NCI-H526 (cell line): ENCODE measurements at places on chromosomes 6 and 20.

GRCh38 chr6:46437671-46438221 lies 53.5 kb downstream of the RCAN2 start:
- DNase-seq = no peak

DNA sequence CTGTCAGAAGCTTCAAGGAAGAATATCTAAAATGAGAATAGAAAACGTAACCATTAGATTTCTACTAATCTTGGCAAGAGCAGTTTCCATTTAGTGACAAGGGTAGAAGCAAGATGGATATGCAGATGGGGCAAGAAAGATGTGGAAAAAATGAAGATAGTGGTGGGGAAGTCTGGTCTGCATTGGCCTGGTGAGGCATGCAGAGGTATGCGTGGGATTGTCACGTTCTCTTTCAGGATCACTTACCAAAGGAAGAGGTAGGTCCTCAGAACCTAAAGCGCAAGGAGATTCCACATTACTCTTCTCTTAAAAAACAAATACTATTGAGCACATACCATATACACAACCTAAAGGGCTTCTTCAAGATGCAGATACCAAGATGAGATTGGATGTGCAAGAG lies 238.7 kb downstream of the UST start:
- DNase-seq = no peak

GRCh38 chr6:33757113-33757512 lies 10.4 kb upstream of the IP6K3 start:
- no peak for DNase-seq

DNA sequence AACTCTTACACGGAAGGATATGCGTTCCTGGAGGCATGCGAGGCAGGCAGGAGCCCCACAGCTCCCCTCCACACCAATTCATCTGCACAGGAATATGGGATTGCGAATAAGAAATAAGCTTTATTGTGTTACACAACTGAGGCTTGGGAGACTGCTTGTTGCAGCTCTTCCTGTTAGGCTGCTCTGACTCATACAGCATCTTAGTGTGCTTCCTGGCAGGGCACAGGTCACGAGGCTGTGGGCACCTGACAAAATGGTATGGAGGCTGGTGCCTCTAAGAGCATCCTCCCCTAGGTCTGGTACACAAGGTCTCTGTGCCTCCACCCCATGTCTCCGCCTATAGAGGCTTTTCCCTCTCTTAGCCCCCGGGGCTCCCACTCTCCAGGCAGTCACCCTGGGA lies 6.8 kb downstream of the SLC22A3 start:
- no peak for DNase-seq

GRCh38 chr6:128057946-128058345 lies 157.1 kb upstream of the THEMIS start:
- no peak for DNase-seq

GRCh38 chr6:135188718-135189117 lies 7.6 kb downstream of the MYB start:
- no peak for DNase-seq

DNA sequence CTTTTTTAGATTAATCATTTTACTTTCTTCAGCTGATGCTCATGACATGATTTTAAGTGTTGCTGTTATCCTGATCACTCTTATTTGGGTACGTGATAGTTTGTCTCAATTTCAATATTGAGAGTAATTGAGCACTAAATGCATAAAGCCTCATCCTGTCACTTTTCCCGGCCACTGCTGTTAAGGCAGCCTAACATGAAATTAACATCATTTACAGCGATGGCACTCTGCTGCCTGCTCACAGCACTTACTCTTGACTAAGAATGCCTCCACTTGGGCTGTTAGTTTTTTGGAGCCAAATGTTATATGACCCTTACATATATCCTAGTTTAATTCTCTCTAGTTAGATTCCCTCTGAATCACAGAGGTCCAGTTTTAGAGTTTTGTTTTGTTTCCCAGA lies 107.3 kb downstream of the SLX4IP start:
- DNase-seq = no peak

GRCh38 chr20:64003960-64004725 lies 23.2 kb downstream of the PRPF6 start:
- DNase-seq = no peak

DNA sequence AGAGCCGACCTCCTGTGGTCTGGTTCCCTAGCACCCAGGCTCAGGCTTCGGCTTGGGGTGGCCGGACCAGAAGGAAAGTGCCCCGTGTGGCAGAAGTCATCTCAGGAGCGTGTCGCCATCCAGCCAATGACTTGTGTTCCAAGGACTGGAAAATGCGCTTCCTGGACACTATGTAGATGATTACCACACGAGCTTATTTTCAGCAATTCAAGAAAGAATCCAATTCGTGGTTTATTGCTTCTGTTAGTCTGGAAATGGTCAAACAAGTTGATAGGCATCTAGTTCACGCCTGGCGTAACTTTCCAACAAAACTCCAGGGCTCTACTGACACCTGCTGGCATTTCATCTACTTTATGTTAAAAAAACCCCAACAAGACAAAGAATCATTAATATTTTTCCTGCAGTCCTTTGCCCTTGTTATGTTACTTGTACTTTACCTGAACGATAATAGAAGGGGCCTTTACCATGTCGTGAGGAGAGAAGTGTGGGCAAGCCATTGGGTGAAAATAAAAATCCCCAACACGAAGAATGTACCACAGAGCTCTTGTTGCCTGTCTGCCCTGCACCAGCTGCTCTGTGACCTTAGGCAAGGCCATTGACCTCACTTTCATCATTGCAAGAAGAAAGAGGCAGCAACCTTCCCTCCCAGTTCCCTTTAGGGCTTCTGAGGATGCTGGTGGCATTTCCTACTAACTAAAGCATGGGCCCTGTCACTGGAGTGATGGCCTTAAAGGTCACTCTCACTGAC lies 154.7 kb upstream of the LAMP5 start:
- DNase-seq = peak; percentile 28

- no peak for DNase-seq
These were observed 4.2 kb downstream of the ENTPD6 start for GRCh38 chr20:25199473-25200260.

- DNase-seq = peak; percentile 52
These were observed 977.7 kb upstream of the SLC35B3 start for GRCh38 chr6:9412951-9413559.

GRCh38 chr6:148846778-148847761 lies 100.2 kb downstream of the UST start:
- no peak for DNase-seq

GRCh38 chr6:154017786-154018185 lies 21.3 kb upstream of the OPRM1 start:
- DNase-seq = no peak

DNA sequence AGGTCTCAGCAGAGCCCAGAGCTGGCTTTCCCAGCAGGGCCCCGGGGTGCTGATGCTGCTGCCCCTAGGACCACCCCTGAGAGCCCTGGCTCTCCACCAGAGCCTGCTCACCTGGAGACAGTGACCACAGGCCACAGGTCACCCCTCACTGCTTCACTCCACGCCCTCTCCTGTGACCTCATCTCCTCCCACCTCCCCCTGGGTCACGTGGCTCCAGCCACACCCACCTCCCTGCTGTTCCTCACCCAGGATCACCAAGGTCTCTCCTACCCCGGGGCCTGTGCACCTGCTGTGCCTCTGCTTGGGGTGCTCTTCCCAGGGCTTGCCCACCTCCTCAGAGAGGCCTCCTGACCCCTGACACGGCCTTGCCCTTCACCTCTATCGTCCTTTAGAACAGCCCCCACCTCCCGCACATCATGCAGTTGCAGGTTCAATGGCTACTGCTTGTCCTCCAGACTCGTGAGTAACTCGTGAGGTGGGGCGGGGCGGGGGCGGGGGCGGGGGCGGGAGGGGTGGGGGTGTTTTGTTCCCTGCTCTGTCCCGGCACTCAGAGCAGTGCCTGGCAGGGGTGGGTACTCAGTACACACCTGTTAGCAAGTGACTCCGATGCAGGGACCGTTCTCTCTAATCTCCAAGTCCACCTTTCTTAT lies 468.0 kb downstream of the PREX1 start:
- DNase-seq = no peak

- no peak for DNase-seq
These were observed 29.9 kb upstream of the FKBP1A start for GRCh38 chr20:1422753-1423152.

GRCh38 chr20:824490-824889 lies 9.0 kb upstream of the FAM110A start:
- DNase-seq = no peak

- DNase-seq = peak; percentile 36
These were observed 21.2 kb downstream of the TNFRSF21 start for GRCh38 chr6:47288267-47289090.

GRCh38 chr6:48535582-48536009 lies 424.6 kb upstream of the PTCHD4 start:
- DNase-seq = peak; percentile 19

- DNase-seq = no peak
These were observed 51.5 kb downstream of the DSTN start for GRCh38 chr20:17621229-17621968.

GRCh38 chr6:33839399-33840047 lies 35.7 kb upstream of the MLN start:
- DNase-seq = no peak

DNA sequence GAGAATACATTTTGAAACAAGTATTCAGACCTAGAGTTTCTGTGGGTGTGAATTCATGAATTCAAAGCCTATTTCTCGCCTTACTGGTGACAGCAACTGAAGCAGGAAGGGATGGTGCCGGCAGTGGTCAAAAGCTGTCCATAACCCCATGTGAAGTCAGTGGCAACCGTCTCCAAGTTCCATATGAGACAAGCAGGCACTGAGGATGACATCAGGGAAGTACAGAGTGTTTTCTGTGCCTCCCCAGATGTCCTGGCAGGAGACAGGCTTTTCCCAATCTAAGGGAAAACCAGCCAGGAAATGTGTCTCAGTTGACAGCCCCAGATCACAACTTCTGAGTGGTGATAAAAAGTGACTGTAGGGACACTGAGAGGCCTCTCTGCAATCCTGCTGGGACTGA lies 66.6 kb downstream of the HIVEP2 start:
- DNase-seq = no peak

DNA sequence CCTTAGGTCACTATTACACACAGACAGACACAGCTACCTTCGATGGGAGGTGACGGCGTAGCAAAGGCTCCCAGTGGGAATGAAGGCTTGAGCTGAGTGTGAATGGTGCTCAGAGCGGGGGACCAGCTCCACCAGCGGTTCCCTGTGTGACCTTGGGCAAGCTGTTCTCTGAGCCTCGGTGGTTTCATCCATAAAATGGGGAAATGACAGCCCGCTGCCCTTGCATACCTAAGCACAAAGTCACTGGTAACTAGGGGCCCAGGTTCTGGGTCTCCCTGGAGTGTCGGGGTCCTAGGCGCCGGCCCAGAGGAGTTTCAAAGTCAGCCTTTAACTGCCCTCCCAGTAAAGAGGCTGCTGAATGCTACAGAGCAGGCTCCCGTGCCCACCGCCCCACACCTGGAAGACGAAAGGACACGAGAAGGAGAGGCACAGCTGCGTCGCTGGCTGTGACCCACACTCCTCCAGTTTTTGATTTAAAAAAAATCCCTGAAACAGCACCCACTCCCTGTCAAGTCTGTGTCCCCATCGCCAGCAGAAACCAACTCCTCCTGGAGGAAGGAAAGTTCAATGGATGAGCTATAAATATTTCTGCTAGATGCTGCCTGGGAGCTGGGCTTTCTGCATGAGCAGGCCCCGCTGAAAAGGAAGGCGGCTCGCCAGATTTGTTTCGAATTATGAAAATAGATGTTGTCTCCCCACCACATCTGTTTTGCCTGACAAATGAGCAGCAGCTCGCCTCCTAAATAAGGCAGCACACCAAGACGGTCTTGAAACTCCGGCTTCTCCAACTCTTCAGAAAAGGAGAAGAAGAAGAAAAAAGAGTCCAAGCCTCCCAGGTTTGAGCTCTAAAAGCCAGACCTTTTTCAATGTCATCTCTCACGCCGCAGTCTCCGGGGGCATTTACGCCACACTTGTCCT lies 27.4 kb downstream of the PMEPA1 start:
- DNase-seq = peak; percentile 95

DNA sequence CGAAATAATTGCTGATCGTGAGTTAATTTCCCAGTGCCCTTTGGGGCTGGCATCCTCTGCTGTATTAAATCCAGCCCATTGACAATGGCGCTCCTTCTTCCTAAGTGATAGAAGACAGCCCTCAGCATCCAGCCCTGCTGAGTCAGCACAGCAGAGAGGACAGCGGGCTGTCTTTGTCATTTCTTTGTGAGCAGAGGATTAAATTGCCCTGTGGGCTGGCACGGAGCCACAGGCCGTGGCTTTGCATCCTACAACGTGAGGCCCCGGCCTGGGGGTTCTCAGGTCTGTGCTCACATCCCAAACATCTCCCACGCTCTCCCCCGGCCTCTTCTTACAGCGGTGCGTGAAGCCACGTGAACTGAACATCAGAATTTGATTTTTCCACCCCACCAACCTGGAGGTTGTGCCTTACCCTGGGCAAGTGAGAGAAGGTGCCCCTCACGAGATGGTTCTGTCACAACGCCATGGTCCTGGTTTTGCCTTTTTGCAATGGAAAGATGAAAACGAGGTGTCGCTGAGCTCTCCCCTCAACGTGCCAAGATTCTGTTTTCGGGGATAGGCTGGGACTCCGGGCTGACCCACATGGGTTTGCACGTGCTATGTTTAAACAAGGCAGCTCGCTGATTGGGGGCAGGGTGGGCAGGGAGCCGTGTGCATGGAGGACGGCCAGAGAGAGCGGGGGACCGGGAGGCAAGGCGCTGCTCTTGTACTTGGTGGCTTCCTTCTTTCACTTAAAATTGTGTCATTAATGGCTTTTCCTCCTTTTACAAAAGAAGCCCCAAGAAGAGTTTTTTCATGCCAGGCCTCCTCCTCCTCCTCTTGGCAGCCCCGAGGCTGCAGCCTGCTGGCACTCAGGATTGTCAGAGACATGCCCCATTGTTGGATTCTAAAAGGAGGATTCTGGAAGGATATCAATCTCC lies 19.5 kb downstream of the CDH4 start:
- no peak for DNase-seq

DNA sequence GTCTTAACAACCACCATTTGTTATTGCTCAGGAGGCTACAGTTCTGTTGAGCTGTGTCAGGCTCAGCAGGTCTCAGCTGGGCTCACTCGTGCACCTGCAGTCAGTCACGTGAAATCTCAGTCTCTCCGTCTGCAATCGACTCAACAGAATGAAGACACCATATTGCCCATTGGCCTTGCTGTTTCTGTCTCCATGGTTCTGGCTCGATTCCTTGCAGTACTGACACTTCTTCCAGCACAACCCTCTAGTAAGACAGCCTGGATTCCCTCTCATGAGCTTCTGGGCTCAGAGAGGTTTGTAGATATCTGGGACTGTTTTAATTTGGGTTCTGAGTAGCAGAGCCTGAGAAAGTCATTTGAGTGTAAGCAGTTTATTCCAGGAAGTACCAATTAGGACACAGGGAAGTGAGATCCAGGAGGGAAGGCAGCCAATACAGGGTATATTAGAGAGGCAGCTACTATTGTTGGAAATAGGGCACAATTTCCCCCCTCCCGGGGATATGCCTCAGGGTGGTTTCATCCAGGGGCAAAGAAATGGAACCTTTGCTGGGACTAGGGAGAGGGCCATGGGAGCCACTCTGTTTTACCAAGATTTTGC lies 87.4 kb upstream of the RALGAPA2 start:
- no peak for DNase-seq

GRCh38 chr6:157374889-157375443 lies 6.0 kb upstream of the ZDHHC14 start:
- no peak for DNase-seq
